ENCODE measurements at places on chromosomes 6 and 20.
A peak's percentile ranks its signal among the peaks of the same experiment; 100 is the strongest.

DNA sequence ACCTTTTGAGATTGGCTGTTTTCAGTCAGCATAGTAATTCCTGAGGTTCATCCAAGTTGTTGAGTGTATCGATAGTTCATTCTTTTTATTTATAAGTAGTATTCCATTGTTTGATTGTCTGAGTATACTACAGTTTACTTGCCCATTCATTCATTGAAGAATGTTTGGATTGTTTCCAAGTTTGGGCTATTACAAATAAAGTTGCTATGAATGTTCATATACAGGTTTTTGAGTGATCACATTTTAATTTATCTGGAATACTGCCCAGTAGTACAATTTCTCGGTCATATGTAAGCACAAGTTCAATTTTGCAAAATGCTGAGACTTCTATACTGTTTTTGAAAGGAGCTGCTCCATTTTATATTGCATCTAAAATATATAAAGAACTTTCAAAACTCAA lies 14.2 kb upstream of the EPHA7 start:
- no peak overlapping the region for H3K4me3 ChIP-seq
- no peaks in the 10 kb centered on the region for H3K27me3 ChIP-seq
- no peak for DNase-seq
- H3K4me1 ChIP-seq: no peaks in the 10 kb centered on the region
- no peak overlapping the region for H3K27ac ChIP-seq
- H3K36me3 ChIP-seq: no peaks in the 10 kb centered on the region

- H3K4me1 ChIP-seq: peaks cover 9% of the 10 kb centered on the region
- H3K36me3 ChIP-seq: no peaks in the 10 kb centered on the region
- H3K27me3 ChIP-seq: peaks cover 31% of the 10 kb centered on the region
- no peak overlapping the region for H3K4me3 ChIP-seq
- DNase-seq: no peak
Measured at GRCh38 chr20:62527781-62528180, 52.0 kb upstream of the GATA5 start.

- peaks cover 8% of the 10 kb centered on the region for H3K27me3 ChIP-seq
- no peak overlapping the region for H3K27ac ChIP-seq
- no peak overlapping the region for H3K4me3 ChIP-seq
- H3K36me3 ChIP-seq: no peaks in the 10 kb centered on the region
Measured at GRCh38 chr6:129893640-129894039, 32.5 kb upstream of the TMEM244 start.

- H3K36me3 ChIP-seq: no peaks in the 10 kb centered on the region
- no peak overlapping the region for H3K27ac ChIP-seq
- no peaks in the 10 kb centered on the region for H3K4me1 ChIP-seq
- DNase-seq: no peak
- no peaks in the 10 kb centered on the region for H3K27me3 ChIP-seq
Measured at GRCh38 chr20:19850198-19850533, 92.1 kb downstream of the RIN2 start.

DNA sequence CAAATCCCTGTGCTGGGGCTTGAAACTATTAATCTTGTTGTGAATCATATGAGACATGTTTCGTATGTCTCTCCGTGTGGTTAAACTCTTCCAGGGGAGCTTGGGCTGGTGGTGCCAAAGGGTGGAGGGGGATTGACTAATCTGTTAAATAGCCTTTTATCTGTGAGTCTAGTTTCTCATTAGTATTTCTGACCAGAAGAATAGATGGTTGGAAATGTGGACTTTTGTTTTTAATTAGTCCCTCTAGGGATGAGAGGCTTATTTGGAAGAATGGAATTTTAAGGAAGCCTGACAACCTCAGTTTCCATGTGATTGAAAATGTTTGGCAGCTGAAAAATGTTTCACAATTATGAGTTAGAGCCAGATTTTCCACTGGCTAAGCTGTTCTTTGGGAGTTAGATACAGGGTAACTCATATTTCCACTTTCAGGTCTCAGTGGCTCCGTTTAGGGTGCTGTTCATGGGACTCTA lies 117.3 kb downstream of the BCKDHB start:
- H3K27me3 ChIP-seq: no peaks in the 10 kb centered on the region
- no peak overlapping the region for H3K4me3 ChIP-seq
- H3K27ac ChIP-seq: no peak overlapping the region
- H3K36me3 ChIP-seq: peaks cover 4% of the 10 kb centered on the region

GRCh38 chr6:73566954-73567591 lies 46.2 kb upstream of the EEF1A1 start:
- peaks cover 6% of the 10 kb centered on the region for H3K4me1 ChIP-seq
- no peaks in the 10 kb centered on the region for H3K27me3 ChIP-seq
- no peak overlapping the region for H3K27ac ChIP-seq
- no peak overlapping the region for H3K4me3 ChIP-seq
- peaks cover 3% of the 10 kb centered on the region for H3K36me3 ChIP-seq

GRCh38 chr6:156827382-156827781 lies 50.2 kb downstream of the ARID1B start:
- no peak overlapping the region for H3K4me3 ChIP-seq
- no peaks in the 10 kb centered on the region for H3K27me3 ChIP-seq
- no peak overlapping the region for H3K27ac ChIP-seq
- H3K4me1 ChIP-seq: peaks cover 16% of the 10 kb centered on the region
- H3K36me3 ChIP-seq: peaks cover 18% of the 10 kb centered on the region
- no peak for DNase-seq

DNA sequence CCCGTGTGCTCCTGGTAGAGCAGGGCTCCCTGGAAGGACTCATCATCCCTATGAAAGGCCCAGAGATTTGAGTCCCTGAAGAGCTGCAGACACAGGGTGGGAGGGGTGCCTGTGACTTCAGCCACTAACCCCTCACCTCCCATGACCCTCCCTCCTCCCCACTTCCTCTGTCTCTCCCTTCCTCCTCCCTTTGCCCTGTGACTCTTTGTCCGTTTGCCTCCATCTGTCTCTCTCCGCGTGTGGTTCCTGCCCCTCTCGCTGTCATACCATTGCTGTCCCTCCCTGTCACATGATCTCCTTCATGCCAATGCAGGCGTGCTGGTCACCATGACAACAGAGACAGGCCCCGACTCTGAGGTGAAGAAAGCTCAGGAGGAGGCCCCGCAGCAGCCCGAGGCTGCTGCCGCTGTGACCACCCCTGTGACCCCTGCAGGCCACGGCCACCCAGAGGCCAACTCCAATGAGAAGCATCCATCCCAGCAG lies 19.0 kb downstream of the EPB41L1 start:
- DNase-seq: peak; percentile 40
- H3K4me1 ChIP-seq: peaks cover 7% of the 10 kb centered on the region
- peak overlapping the region; percentile 16 for H3K27ac ChIP-seq
- H3K27me3 ChIP-seq: peaks cover 35% of the 10 kb centered on the region
- H3K36me3 ChIP-seq: no peaks in the 10 kb centered on the region
- no peak overlapping the region for H3K4me3 ChIP-seq

GRCh38 chr6:109255946-109256640 lies 126.2 kb downstream of the CD164 start:
- H3K27ac ChIP-seq: no peak overlapping the region
- no peak overlapping the region for H3K4me3 ChIP-seq
- DNase-seq: no peak
- no peaks in the 10 kb centered on the region for H3K36me3 ChIP-seq

- H3K36me3 ChIP-seq: peaks cover 53% of the 10 kb centered on the region
- no peak for DNase-seq
- no peaks in the 10 kb centered on the region for H3K27me3 ChIP-seq
- no peak overlapping the region for H3K27ac ChIP-seq
- no peaks in the 10 kb centered on the region for H3K4me1 ChIP-seq
Measured at GRCh38 chr6:15638373-15638772, 24.5 kb downstream of the DTNBP1 start.

DNA sequence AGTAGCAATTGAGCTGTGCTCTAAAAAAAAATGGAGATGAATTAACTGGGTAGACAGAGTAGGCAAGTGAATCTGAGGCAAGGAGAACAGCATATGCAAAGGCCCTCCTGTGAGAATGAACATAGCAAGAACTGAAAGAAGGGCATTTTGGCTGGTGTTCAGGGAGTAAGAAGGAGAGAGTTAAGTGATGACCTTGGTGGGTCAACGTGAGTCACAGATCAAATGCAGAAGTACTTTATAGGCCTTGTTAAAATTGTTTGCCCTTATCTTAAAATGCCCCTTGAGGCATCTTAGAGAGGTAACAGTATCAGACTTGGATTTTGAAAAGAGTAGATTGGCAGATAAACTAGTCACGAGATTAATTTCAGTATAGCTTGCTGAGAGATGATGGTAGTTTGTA lies 24.5 kb downstream of the NDUFAF5 start:
- H3K27ac ChIP-seq: no peak overlapping the region
- no peak for DNase-seq
- no peaks in the 10 kb centered on the region for H3K4me1 ChIP-seq
- H3K4me3 ChIP-seq: no peak overlapping the region
- H3K27me3 ChIP-seq: no peaks in the 10 kb centered on the region
- H3K36me3 ChIP-seq: peaks cover 6% of the 10 kb centered on the region

GRCh38 chr6:35025232-35026188 lies 115.6 kb downstream of the TCP11 start:
- no peak overlapping the region for H3K27ac ChIP-seq
- no peak for DNase-seq

DNA sequence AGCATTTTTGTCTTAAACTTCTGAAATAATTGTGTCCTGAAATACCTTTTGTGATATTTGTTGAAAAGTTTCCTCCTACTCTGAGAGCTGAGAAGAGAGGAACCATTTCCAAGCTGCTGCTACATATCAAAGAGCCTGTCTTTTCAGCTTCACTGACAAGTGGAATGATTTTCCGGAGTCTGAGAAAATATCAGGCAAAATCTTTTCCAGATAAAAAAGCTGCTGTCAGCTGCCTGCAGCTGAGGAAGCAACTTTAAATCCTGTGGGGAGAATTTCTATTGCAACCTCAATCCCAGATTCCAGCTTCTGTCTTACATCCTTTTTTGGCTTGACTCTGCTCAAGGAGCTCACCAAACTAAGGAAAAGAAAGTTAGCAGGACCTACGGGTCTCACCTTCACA lies 904.3 kb downstream of the PHF3 start:
- H3K27me3 ChIP-seq: no peaks in the 10 kb centered on the region
- H3K4me3 ChIP-seq: no peak overlapping the region
- no peaks in the 10 kb centered on the region for H3K4me1 ChIP-seq

- peak; percentile 20 for DNase-seq
- H3K4me1 ChIP-seq: peaks cover 5% of the 10 kb centered on the region
- no peak overlapping the region for H3K27ac ChIP-seq
- H3K4me3 ChIP-seq: no peak overlapping the region
- H3K27me3 ChIP-seq: peaks cover 97% of the 10 kb centered on the region
Measured at GRCh38 chr6:34151321-34152041, 5.6 kb upstream of the GRM4 start.

- no peaks in the 10 kb centered on the region for H3K36me3 ChIP-seq
- H3K27me3 ChIP-seq: no peaks in the 10 kb centered on the region
- H3K4me1 ChIP-seq: peaks cover 2% of the 10 kb centered on the region
Measured at GRCh38 chr20:21235484-21236445, 67.4 kb upstream of the XRN2 start.

DNA sequence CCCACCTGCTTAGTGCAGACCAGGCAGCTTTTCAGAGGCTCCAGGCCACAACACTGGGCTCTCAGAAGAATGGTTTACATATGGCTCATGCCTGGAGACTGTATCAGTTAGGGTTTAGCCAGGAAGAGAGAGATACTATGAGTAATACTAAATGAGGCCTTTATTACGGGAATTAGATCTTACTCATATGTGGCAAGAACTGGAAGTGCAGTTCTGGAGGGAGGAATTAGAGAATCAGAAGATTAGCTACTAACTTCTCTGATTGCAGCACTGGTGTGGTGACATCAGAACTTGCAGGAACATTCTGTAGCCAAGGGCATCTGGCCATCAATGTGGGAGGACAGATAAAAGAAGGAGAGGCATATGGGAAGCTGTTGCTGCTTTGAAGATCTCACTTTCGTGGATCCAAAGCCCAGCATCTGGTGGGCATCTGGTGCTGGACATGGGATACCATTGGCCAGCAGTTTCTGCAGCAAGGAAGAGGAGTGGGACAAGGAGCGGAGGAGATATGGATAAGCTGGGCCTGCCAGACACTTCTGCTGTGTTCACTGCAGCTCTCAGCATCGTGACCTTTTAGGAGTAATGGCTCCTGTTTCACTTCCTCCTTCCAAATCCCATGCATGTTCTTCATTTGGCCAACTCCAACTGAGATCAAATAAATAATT lies 248.5 kb downstream of the BTBD3 start:
- no peak for DNase-seq
- no peak overlapping the region for H3K27ac ChIP-seq
- H3K36me3 ChIP-seq: no peaks in the 10 kb centered on the region
- no peaks in the 10 kb centered on the region for H3K4me1 ChIP-seq
- no peaks in the 10 kb centered on the region for H3K27me3 ChIP-seq

GRCh38 chr6:132812756-132813172 lies 1.6 kb upstream of the RPS12 start:
- H3K27me3 ChIP-seq: peaks cover 3% of the 10 kb centered on the region
- H3K4me3 ChIP-seq: peak overlapping the region; percentile 96
- H3K36me3 ChIP-seq: peaks cover 33% of the 10 kb centered on the region

DNA sequence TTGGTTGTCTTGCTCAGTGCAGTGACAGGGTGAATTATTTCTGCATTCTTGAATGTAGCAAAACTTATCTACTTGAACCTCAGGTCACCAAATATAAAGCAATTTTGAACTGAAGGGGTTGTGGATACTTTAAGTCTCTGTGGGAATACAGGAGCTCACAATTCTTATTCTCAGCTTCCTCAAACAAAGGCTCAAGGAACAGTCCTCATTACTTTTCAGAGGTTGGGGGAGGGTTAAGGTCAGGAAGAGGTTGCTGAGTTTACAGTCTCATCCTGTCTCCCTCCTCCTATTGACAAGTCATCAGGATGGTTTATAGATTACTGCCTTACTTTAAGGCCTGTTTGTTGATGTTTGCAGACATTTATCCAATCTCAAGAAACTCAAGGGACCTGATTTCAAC lies 143.6 kb upstream of the SPACA1 start:
- no peak overlapping the region for H3K27ac ChIP-seq
- peaks cover 27% of the 10 kb centered on the region for H3K4me1 ChIP-seq

- H3K4me3 ChIP-seq: no peak overlapping the region
- no peaks in the 10 kb centered on the region for H3K36me3 ChIP-seq
- no peak for DNase-seq
- no peak overlapping the region for H3K27ac ChIP-seq
- no peaks in the 10 kb centered on the region for H3K27me3 ChIP-seq
Measured at GRCh38 chr20:10282979-10283456, 64.4 kb downstream of the SNAP25 start.

DNA sequence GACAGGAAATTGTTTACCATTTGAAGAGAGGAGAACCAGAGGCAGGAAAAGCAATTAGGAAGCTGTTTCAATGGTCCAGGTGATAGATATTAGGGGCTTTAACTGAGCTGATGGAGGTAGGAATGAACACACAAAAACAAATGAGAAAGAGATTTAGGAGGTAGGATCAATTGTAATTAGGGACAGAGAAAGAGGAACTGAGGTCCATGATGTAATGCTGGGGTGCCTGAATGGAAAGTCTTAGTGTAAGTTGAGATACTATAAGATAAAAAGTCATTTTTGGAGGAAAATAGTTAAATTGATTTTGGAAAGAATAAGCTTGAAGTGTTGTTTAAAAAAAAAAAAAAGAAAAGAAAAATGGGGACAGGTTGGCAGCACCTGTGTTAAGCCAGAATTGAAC lies 58.5 kb upstream of the B3GAT2 start:
- no peak for DNase-seq
- no peak overlapping the region for H3K27ac ChIP-seq
- no peak overlapping the region for H3K4me3 ChIP-seq
- peaks cover 17% of the 10 kb centered on the region for H3K27me3 ChIP-seq
- H3K4me1 ChIP-seq: no peaks in the 10 kb centered on the region
- no peaks in the 10 kb centered on the region for H3K36me3 ChIP-seq
